ENCODE measurements at places on chromosomes 7 and 10. TPM values are rescaled to one million over a fixed set of nuclear protein-coding genes. Genes with fewer than 3 reads are reported as not detected.

DNA sequence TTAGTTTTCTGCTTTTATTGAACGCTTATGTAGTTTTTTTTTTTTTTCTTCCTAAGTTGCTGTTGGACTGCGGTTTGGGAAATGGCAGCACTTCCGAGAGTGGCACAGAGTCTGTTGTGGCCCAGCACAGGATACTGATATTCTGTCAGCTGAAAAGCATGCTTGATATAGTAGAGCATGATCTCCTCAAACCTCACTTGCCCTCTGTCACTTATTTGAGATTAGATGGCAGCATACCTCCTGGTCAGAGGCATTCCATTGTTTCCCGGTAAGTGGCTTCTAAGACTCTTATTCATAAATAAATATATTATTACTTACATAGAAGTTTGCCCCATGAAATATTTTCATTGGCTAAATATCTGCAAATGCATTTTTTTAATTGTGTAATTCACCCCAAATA, 101.1 kb downstream of the BTAF1 start:
- DNase-seq = no peak

DNA sequence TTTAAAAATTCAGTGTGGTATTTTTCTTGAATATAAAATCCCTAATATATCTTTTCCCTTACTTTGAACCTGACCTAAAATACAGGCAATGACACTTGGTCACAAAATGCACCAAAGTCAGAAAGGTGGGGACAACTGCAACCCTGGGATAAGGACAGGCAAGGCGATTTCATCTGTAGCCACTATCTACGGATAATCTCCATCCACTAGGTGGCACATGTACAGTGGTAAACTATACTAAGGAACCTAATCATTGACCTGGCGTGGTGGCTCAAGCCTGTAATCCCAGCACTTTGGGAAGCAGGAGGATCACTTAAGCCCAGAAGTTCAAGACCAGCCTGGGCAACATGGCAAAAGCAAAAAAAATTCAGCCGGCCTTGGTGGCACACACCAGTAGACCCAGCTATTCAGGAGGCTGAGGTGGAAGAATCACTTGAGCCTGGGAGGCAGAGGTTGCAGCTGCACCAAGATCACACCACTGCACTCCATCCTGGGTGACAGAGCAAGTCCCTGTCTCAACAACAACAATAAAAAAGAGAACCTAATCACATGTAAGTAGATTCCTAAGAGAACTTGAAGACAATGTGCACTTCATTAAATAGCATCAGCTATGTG, 98.9 kb downstream of the KMT2C start:
- no peak for DNase-seq

DNA sequence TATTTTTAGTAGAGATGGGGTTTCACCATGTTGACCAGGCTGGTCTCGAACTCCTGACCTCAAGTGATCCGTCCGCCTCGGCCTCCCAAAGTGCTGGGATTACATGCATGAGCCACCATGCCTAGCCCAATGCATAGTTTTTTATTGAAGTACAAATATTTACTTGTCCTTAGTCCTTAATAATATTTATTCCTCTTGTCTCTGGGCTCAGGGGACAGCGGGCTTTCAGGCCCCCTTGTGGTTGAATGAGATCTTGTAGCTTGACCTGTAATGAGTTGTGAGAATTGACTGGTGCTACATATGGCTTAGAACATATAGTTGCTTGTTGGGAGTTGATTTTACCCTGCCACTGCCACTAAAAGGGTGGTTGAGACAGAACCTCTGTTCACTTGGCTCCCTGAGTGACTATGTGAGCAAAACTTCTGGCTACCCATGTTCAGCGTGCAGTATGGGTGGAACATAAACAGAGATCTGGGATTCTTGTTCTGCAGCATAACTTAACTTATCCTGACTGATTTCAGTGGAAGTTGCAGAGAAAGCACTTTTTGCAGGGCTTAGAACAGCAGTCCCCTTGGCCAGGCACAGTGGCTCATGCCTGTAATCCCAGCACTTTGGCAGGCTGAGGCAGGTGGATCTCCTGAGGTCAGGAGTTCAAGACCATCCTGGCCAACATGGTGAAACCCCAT, 14.9 kb downstream of the CCL26 start:
- no peak for DNase-seq

DNA sequence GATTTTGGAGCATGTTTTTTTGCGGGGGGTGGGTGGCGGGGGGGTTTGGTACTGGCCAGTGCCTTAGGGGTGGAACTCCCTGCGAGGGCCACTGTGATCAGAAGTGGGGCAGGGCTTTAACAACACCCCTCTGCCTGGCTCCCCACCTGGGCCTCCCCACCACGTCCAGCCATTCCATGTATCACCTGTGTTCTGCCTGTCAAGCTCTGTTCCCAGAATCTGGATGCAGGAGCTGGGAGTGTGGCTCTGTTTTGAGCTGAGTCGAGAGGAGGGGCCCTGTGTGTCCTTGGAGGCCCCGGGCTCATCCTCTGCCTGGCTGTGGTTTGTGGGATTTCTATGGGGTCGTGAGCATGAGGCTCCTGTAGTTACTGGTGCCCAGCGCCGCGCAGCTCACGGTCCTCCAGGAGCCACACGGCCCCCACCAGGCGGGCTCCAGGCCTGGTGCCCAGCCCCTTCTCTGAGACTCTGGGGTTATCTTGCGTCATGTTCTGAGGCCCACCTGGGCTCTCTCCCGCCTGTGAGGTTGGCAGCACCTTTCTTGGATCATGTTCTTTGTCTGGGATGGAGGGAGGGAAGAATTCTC, 29.6 kb downstream of the PFKFB3 start:
- no peak for DNase-seq

- DNase-seq = no peak
Measured at GRCh38 chr10:56449770-56450169, 88.7 kb upstream of the ZWINT start.

- DNase-seq = no peak
Measured at GRCh38 chr7:135644729-135645128, 17.6 kb upstream of the STMP1 start.

DNA sequence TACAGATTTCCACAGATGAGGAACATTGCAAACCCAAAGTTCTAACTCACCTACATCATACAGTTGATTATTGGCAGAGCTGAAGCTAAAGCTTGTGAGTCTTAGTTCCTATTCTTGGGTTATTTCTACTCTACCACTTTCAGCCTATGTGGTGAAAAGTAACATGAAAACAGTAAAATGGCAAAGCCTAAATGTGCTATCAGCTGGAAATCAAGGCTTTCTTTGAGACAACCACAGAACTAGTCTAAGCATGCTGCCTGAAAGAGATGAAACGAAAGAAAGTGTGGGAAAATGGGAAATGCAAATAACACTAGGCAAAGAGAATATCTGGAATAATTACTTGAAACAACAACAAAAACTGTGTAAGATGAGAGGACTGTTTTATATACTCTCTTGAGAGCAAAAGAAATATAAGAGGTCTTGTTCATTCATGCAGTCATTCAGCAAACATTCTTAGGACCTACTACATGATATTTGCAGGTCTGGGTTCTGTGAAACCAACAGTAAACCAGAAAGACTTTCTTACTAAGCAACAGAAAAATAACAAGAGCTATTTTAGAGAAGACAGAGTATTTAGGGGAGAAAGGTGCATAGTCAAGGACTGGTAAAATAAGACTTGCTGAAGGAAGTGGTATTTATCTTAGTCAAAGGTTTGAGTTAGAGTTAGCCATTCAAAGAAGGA, 437.1 kb downstream of the HTR7 start:
- no peak for DNase-seq

- DNase-seq = peak; percentile 21
Measured at GRCh38 chr10:97762056-97762455, 9.7 kb downstream of the SFRP5 start.

DNA sequence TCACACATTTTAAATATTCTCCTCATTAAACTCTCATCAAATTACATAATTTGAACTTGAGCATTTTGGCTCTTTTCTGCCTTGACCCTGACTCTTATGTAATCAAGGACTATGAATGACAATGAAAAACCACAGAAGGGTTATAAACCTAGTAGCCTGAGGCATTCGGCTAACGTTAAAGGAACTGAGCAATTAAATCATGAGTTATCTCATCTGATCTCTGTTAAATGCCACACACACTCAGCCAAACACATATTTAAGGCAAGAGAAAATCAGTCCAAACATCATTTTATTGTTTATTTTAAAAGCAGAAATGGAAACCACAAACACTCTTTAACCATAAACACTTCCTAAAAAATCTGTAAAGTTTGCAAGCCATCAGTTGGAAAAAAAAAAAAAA, 204.3 kb downstream of the DGKI start:
- no peak for DNase-seq

- no peak for DNase-seq
Measured at GRCh38 chr7:107072133-107072532, 27.6 kb downstream of the PRKAR2B start.

- DNase-seq = no peak
Measured at GRCh38 chr7:36625247-36625646, 99.0 kb downstream of the AOAH start.

- DNase-seq = no peak
Measured at GRCh38 chr10:34762603-34763299, 52.3 kb downstream of the PARD3 start.

PTF1A gene
- not detected for total RNA-seq

AGAP6 gene
- total RNA-seq = 2.9 TPM

DDC gene
- not detected for total RNA-seq

PLCE1 gene
- 8.0 TPM for total RNA-seq

CYREN gene
- total RNA-seq = 18.4 TPM

GIMAP6 gene
- total RNA-seq = 20.3 TPM

Data from heart left ventricle (tissue), 16 donors.